ENCODE measurements at places on chromosomes 5 and 9. TPM values are rescaled to one million over a fixed set of nuclear protein-coding genes. Genes with fewer than 3 reads are reported as not detected.

Gene ADAMTS12
- 51.3 TPM for total RNA-seq

Gene GCNT4
- total RNA-seq, result 1.8 TPM

DNA sequence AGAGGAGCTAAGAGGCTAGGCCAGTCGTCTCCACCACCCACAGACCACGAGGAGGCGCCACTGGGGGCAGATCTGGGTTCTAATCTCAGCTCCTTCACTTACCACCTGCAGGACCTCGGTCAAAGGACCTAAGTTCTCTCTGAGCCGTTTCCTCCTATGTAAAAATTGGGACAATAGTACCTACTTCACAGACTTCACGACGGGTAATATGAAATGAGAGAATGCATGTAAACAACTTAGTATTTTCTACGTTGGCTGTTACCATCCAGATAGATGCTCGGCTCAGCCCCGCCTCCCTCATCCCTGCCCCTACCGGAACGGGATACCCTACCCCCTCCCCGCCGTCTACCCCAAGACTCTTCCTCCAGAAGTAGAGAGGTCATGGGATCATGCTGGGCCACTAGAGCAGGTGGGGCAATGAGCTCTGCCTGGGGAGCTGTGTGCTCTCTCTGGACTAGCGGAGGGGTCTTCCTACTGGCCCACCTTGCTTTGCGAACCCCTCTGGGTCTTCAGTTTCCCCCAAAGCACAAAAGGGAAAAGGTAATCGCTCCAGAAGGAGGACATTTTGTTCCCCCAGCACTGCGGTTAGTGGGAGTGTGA is 541 bp downstream of the GNPDA1 start:
- peak overlapping the region; percentile 69 for H3K4me3 ChIP-seq
- peak overlapping the region; percentile 64 for H3K27ac ChIP-seq
- peaks cover 10% of the 10 kb centered on the region for H3K4me1 ChIP-seq
- no peak for DNase-seq
- peaks cover 12% of the 10 kb centered on the region for H3K36me3 ChIP-seq

GRCh38 chr5:181160152-181160754 is 12.9 kb downstream of the OR2V2 start:
- peak overlapping the region; percentile 47 for H3K4me3 ChIP-seq
- peaks cover 4% of the 10 kb centered on the region for H3K4me1 ChIP-seq
- DNase-seq, result peak; percentile 59
- H3K27ac ChIP-seq, result peak overlapping the region; percentile 20

DNA sequence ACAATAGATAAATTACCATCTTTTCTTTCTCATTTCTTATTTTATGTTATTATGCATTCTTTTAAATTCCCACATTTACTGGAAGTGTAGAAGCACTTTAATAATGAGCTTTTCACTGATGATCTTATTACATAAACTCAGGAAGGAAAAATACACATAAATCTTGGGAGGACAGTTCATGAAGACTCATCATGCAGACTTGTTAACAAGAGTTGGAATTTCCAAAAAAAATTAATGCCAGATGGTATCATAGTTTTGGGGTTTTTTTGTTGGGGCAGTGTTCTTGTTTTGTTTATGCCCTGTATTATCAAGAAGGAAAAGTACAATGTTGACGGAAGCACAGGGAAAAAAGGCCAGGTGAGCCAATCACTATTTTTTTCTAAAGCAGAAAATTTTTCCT is 35.1 kb downstream of the CEMIP2 start:
- no peak overlapping the region for H3K4me3 ChIP-seq
- H3K36me3 ChIP-seq, result peaks cover 23% of the 10 kb centered on the region
- H3K27ac ChIP-seq, result no peak overlapping the region
- peaks cover 6% of the 10 kb centered on the region for H3K4me1 ChIP-seq
- DNase-seq, result peak; percentile 44
- no peaks in the 10 kb centered on the region for H3K27me3 ChIP-seq

- peaks cover 5% of the 10 kb centered on the region for H3K36me3 ChIP-seq
- no peaks in the 10 kb centered on the region for H3K27me3 ChIP-seq
- no peak overlapping the region for H3K4me3 ChIP-seq
- peak; percentile 35 for DNase-seq
- H3K4me1 ChIP-seq, result peaks cover 2% of the 10 kb centered on the region
Measured at GRCh38 chr9:15268317-15268716, 38.7 kb downstream of the TTC39B start.

- H3K4me1 ChIP-seq, result peaks cover 22% of the 10 kb centered on the region
- H3K4me3 ChIP-seq, result no peak overlapping the region
- no peaks in the 10 kb centered on the region for H3K27me3 ChIP-seq
- H3K36me3 ChIP-seq, result peaks cover 2% of the 10 kb centered on the region
Measured at GRCh38 chr9:69745716-69746437, 13.9 kb downstream of the PTAR1 start.

DNA sequence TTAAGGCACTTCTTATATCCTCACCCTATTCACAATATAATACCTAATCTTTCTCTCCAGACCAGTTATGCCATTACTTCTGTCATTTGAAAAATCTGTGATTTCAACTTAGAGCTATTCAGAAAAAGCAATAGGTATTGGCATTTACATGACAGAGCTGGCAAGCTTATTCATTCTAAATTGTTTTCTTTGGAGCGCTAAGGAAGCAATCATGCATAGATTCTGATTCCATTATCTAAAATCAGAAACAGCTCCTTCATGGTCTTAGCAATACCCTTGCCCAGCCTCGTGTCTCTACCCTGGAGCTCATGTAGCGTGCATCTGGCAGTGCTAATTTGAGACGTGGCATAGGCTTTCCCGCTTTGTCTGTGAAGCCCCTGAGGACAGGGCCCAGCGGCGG is 4.5 kb downstream of the SLC1A1 start:
- H3K4me1 ChIP-seq, result peaks cover 3% of the 10 kb centered on the region
- no peak overlapping the region for H3K4me3 ChIP-seq
- H3K27me3 ChIP-seq, result peaks cover 18% of the 10 kb centered on the region
- no peak for DNase-seq
- H3K36me3 ChIP-seq, result no peaks in the 10 kb centered on the region

DNA sequence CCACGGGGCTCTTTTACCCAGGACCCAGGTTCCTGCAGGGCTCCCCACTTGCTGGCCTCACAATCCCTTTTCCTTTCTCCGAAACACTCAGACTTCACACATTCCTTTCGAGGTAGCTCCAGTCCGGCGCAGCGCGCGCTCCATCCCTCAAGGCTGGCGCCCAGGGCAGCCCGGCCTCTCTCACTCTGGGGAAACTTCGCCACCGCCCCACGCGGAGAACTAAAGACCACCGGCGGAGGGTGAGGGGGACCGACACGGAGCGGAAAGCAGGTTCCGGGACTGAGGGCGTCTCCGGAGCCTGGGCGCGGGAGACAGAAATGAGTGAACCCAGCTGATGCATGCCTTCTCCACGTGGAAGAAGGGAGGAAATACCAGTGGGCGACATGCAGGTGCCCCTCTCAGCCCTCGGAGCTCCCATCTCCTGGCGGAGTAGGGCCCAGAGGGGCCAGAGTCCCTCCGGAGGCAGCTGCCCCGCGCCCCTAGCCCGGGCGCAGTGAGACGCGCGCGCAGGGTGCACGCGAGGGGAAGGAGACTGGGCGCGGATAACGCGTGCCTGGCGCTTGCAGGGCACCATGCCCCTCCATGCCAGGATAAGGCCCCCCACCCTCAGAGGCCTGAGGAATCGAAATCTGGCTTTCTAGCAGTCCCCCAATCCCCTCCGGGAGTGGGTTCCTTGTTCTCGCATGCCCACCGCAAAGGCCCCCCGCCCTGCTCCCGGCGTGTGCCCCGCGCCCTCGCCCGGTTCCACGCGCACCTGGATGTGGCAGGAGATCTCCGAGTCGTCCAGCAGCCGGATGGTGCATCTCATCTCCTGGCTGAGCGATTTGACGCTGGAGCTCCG is 650 bp downstream of the FRMD3 start:
- H3K27me3 ChIP-seq, result peaks cover 16% of the 10 kb centered on the region
- no peak for DNase-seq
- peak overlapping the region; percentile 45 for H3K4me3 ChIP-seq
- no peak overlapping the region for H3K27ac ChIP-seq
- H3K4me1 ChIP-seq, result no peaks in the 10 kb centered on the region

GRCh38 chr9:76354221-76354620 is 40.0 kb downstream of the RFK start:
- DNase-seq, result no peak
- H3K27me3 ChIP-seq, result peaks cover 19% of the 10 kb centered on the region
- H3K36me3 ChIP-seq, result no peaks in the 10 kb centered on the region
- H3K27ac ChIP-seq, result no peak overlapping the region

DNA sequence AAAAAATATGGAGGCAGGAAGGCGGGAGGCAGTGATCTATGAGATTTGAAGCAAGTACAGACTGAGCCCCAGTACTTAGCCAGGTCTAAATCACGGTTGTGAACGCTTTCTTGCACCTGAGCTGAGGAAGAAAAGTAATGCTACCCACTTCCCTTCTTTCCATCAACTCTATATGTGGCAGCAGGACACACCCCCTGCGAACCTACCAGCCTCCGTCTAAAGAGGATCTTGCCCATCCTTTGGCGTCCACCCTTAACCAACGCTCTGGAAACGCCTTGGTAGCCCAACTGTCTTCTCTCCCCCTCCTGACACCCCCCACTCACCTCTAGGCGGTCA is 545 bp downstream of the HMGCS1 start:
- DNase-seq, result no peak
- H3K4me3 ChIP-seq, result peak overlapping the region; percentile 69
- no peaks in the 10 kb centered on the region for H3K36me3 ChIP-seq
- no peaks in the 10 kb centered on the region for H3K27me3 ChIP-seq
- H3K27ac ChIP-seq, result peak overlapping the region; percentile 72

DNA sequence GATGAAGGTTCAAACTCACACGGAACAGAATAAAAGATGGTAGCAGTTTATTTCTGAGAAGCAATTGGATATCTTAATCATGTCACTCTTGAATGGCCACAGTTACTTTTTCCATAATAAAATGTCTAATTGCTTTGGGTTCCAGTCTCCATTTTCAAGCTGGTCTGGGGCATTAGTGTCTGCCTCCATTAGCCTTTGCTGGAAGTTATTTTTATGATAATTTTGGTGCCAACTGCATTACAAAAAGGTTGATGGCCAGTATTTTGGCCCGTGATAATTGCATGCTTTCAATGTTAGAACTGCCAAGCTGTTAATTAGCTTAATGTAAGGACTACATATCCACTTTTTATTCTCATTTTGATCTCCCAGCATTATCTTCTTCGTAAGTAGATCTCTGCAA is 165.9 kb downstream of the SMC2 start:
- no peaks in the 10 kb centered on the region for H3K4me1 ChIP-seq
- H3K27ac ChIP-seq, result no peak overlapping the region
- no peak overlapping the region for H3K4me3 ChIP-seq
- H3K27me3 ChIP-seq, result no peaks in the 10 kb centered on the region

DNA sequence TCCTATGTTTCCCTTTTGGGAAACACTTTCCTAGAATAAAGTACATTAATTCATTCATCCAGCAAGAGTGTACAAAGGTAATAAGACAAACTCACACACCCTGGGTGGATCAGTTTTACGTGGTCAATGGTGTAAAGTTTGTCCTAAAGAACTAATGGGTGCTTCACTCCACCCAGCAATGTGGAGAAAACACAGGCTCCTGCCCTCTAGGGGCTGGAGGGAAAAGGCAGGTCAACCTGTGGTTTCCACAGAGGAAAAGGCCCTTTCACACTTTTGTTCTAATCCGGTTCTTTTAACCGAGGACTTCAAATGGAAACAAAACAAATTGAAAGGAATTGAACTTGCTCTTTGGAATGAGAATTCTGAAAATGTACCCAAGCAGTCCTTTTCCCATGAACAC is 80.9 kb upstream of the SPOCK1 start:
- H3K36me3 ChIP-seq, result no peaks in the 10 kb centered on the region
- H3K27me3 ChIP-seq, result no peaks in the 10 kb centered on the region
- DNase-seq, result no peak
- H3K4me3 ChIP-seq, result no peak overlapping the region
- H3K27ac ChIP-seq, result no peak overlapping the region
- H3K4me1 ChIP-seq, result no peaks in the 10 kb centered on the region

DNA sequence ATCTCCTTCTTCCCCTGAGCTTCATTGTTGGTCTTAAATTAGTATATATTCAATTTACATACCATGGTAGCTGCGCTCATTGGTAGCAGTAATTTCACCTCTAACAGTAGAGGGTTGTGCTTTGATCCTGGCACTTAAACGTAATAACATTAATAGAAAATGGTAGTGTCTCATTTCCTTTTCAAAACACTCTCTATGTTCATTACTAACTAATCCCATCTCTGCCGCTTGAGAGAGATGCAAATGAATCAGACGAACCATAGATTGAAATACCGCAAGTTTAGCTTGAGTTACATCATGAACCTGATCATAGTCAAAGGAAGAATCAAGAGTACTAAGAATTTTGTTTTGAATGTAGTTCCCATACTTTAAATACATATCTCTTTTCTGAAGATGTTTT is 2.2 kb downstream of the THBS4 start:
- H3K4me3 ChIP-seq, result no peak overlapping the region
- peaks cover 62% of the 10 kb centered on the region for H3K27me3 ChIP-seq
- DNase-seq, result no peak
- H3K4me1 ChIP-seq, result no peaks in the 10 kb centered on the region

DNA sequence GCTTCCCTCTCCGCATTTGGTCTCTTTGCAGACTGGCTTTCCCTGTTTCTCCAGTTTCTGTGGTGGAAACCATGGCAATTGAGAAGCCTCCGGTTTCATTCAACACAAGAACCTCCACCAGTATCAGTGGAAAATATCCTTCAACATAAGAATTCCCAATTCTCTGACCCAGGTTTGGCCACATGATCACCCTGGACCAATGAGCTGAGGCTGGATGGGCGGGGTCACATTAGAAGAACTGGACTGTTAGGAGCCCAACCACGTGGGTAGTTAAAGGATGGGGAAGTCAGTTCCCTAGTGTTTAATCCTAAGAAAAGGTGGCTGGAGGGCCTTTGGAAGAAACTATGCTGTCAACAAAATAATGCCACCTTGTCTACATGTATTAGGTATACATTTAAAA is 336.3 kb downstream of the DMRT2 start:
- no peaks in the 10 kb centered on the region for H3K27me3 ChIP-seq
- no peaks in the 10 kb centered on the region for H3K36me3 ChIP-seq
- H3K4me1 ChIP-seq, result no peaks in the 10 kb centered on the region
- no peak overlapping the region for H3K27ac ChIP-seq

DNA sequence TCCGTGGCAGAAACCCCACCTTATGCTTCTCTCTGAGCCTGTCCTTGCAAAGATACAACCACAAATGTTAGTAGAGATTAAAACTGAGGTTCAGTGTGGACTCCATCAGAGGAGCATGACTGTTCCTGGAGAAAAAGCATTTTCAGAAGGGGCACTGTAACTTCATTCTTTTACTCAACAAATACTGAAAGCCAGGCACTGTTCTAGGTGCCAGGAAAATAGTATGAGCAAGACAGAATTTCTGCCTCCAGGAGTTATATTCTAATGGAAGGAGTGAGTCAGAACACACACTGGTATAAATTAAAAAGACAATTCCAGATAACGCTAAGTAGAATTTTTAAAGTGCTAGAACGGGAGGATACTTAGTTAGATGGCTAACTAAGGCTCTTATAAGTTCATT is 251.4 kb upstream of the GAS1 start:
- peak; percentile 14 for DNase-seq
- no peak overlapping the region for H3K4me3 ChIP-seq
- no peaks in the 10 kb centered on the region for H3K36me3 ChIP-seq
- peaks cover 6% of the 10 kb centered on the region for H3K4me1 ChIP-seq

- H3K4me1 ChIP-seq, result peaks cover 11% of the 10 kb centered on the region
- DNase-seq, result no peak
- H3K4me3 ChIP-seq, result no peak overlapping the region
- H3K27me3 ChIP-seq, result no peaks in the 10 kb centered on the region
Measured at GRCh38 chr9:133882849-133883755, 109.0 kb downstream of the VAV2 start.

GRCh38 chr5:58239045-58239444 is 220.8 kb downstream of the PLK2 start:
- no peak for DNase-seq
- no peaks in the 10 kb centered on the region for H3K36me3 ChIP-seq
- no peak overlapping the region for H3K4me3 ChIP-seq

Measured in IMR-90 (cell line).